ENCODE measurements at places on chromosomes 5 and 9.

- DNase-seq: no peak
Observed at GRCh38 chr5:147913786-147914185, 7.4 kb upstream of the C5orf46 start.

DNA sequence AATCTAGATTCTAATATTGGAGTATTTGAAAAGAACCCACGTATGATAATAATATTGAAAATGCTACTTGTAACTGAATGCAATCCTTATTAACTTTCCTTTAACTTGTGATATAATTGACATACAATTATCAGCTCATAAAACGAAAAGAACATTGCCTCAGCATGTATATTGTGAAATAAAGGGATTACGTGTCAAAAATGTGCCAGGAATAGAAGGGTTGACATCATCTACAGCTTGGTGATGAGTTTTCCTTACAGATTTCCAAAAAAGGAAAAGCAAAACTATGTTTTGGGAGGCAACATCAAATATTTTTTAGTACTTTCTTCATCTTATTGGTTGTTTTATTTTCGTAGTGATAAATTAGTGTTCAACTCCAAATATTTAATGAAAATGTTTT is 266.0 kb upstream of the PTGER4 start:
- DNase-seq: peak; percentile 72

DNA sequence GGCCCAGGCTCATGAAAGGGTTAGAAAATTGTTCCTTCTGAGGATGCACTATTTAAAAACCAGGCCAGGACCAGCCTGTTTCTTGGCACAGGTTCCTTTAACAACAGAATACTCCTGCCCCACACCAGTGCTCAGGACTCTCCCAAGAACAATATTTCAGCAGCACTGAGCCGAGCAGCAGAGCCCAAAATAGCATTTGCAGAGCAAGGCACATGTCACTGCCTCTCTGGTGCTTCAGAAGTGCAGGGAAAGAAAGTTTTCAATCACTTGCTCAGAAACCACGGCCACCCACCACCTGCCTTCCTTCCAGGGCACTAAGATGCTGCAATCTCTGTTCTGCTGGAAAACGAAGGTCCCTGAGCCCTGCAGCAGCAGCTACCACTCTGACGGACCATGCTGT is 77.6 kb downstream of the SIL1 start:
- no peak for DNase-seq

GRCh38 chr9:120677965-120678364 is 36.3 kb downstream of the MEGF9 start:
- DNase-seq: no peak

DNA sequence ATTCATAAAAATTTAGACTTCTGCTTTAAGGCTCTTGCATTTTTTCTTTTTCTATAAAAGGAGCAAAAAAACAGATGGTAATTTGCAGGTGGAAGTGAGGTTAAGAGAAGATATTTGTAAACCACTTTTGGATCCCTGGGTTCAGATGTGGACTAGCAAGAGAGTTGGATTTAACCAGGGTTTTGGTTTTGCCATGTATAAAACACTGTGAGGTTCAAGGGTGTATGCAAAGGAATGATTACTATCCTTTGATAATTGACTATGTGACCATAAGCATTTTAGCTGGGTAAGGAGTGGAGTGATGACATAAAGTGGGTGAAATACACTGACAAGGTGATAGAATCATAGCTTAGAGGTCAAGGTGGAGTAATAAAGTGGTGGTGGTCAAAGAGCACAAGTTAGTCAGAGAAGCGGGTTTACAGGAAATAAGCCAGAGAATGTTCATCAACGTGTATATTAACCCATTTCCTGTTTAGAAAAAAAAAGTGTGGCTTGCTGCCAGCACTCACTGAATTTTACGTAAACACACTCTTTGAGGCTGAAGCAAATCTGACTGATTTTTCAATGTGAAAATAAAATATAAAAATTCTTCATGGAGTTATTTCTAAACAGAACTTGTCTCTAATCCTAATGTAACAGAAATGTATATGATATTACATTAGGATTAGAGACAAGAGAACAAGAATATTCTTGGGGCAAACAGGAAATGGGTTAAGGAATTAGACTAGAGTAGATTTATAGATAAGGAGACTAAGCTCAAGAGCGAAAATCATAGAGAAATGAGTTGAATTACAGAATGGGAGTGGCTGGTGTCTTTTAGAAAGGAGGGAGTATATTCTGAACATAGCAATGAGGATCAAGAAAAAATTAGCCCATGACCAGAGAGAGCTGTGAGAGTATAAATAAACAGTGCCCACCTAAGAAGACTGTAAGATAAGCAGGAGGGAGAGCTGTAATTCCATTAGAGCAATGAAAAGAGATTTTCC is 74.5 kb downstream of the CDKN2A start:
- DNase-seq: peak; percentile 19

GRCh38 chr5:126852841-126853271 is 75.9 kb downstream of the LMNB1 start:
- DNase-seq: no peak

DNA sequence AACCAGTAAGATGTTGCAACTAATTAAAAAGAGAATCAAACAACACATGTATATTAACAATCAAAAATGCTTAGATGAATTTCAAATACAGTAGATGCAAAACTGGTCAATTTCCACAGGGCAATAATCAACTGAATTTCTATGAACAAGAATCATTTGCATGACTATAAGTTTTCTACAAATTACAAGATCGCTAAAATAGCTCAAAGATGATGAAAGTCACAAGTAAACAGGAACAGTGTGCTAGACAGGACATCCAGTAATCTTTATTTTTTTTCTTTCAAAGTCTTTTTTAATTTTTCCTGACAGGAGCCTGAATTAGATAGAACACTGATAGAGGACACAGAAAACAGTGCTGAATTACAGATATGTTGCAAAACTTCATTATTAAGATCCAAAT is 608.2 kb upstream of the DAB2 start:
- DNase-seq: no peak

DNA sequence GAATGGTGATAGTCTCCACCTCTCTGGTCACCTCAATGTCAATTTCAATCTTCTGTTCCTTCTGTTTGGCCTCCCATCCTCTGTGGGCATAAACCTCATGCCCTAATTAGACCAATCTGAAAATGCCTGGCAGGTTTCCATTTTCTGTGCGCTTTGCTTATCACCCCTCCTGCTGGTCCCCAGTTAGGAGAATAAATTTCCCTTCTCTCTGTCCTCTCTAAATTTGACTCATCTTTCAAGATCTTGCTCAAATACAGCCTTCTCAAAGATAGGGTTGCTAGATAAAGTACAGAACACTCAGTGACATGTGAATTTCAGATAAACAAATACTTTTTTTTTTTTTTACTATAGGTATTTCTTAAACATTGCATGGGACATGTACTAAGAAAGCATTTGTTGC is 69.4 kb upstream of the CD180 start:
- no peak for DNase-seq

All from suppressor macrophage treated with lipopolysaccharide for 4 hours (primary cell).